Islet precursor cell (in vitro differentiated cells): ENCODE measurements at places on chromosomes 16 and 17.

- peak; percentile 87 for DNase-seq
Observed at GRCh38 chr16:10180771-10181163, 1.5 kb downstream of the GRIN2A start.

DNA sequence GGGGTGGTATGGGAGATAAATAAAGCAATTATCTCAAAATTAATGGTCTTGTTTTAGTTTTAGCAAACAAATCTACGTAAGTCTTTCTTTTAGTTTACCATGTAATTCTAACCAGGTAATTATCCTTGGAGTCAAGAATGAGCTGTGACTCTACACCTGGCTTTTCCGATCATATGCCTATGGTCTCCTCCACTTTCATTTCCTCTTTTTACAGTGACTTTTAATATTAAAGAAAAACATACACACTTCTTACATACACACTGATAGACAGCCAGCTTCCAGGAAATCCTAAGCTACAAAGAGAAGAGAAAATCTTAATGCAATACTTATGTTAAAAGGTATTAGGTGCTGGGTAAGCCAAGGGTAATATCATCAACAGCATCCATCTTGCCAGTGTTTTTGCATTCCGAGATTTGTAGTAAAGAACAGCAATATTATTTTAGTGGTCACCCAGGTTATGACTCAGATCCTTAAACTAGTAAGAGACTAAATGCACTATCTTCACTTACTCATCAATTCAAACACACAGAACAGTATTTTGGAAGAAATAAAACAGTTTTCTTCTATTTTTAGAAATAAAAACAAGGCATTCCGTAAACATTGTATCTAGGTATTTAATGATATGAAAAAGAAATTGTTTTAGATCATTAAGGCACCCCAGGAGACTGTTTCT, 4.4 kb upstream of the IRX5 start:
- DNase-seq = no peak

- DNase-seq = no peak
Observed at GRCh38 chr16:71439523-71439922, 2.3 kb downstream of the TLE7 start.

GRCh38 chr16:56121156-56121500, 70.2 kb upstream of the GNAO1 start:
- no peak for DNase-seq

- DNase-seq = peak; percentile 79
Observed at GRCh38 chr17:49913226-49914095, 55.5 kb upstream of the DLX4 start.

DNA sequence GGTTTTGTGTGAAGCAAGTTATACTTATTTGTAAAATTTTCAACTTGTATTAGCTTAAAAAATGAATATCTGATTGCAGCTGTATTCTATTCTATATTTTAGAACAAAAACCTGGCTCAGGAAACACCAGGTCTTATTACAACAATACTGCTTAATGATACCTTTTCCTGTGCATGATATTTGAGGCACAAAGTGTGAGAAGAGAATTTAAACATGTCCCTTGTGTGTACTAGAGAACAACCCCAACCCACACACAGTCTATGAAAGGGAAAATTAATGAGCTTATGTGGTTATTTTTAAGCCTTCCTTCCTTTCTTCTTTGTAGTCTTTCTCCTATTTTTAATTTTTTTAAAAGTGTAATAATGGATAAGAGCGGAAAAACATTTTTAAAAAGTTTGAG, 122.6 kb upstream of the MON1B start:
- DNase-seq = no peak

DNA sequence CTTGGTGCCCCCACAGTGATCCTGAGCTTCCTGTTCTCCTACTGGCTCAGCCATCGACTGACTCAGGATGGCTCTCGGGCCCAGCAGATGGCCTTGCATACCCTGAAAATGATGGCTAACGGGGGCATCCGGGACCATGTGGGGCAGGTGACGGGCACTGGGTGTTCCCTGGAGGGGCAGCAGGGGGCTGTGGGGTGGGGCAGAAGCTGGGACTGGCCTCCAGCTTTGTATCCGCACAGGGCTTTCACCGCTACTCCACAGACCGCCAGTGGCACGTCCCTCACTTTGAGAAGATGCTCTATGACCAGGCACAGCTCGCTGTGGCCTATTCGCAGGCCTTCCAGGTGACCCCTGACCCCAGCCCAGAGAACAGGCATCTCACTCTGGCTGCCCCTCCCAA, 3.0 kb downstream of the SPATA20 start:
- DNase-seq = no peak
